ENCODE measurements at places on chromosomes 12 and 14. TPM values are rescaled to one million over a fixed set of nuclear protein-coding genes. Genes with fewer than 3 reads are reported as not detected.

The MYH6 gene
- 500 TPM for total RNA-seq

The FOXA1 gene
- not detected for total RNA-seq

The ZNF84 gene
- total RNA-seq, result 18.2 TPM

The CRADD gene
- total RNA-seq, result 59.5 TPM

The RERGL gene
- total RNA-seq, result 1.2 TPM

The PPP4R4 gene
- total RNA-seq, result not detected

The ISM2 gene
- total RNA-seq, result not detected

The SNAPC1 gene
- 7.4 TPM for total RNA-seq

The TAS2R46 gene
- 0.65 TPM for total RNA-seq

The LETMD1 gene
- 23.3 TPM for total RNA-seq

The FAM186B gene
- total RNA-seq, result 0.62 TPM

The C12orf50 gene
- total RNA-seq, result not detected

The RNF212B gene
- total RNA-seq, result not detected

The EEA1 gene
- 39.8 TPM for total RNA-seq

The KRT7 gene
- not detected for total RNA-seq

The DPF3 gene
- total RNA-seq, result 33.1 TPM

The SYNE3 gene
- total RNA-seq, result 4.8 TPM

The MIP gene
- not detected for total RNA-seq

The RNASE3 gene
- not detected for total RNA-seq

The PRKD1 gene
- total RNA-seq, result 2.0 TPM

The TAS2R19 gene
- total RNA-seq, result 0.93 TPM

The RTN1 gene
- 0.72 TPM for total RNA-seq

The CSAD gene
- 9.5 TPM for total RNA-seq

The ADAMTS20 gene
- not detected for total RNA-seq

The BCL2L2 gene
- 41.6 TPM for total RNA-seq

The SERPINA1 gene
- total RNA-seq, result 5.5 TPM

The RIMBP2 gene
- not detected for total RNA-seq

The TAS2R42 gene
- not detected for total RNA-seq

The LMNTD1 gene
- total RNA-seq, result not detected

The NPAS3 gene
- 2.5 TPM for total RNA-seq

The SLC25A47 gene
- not detected for total RNA-seq

The IFNG-AS1 gene
- 0.46 TPM for total RNA-seq

The DIO2 gene
- 4.1 TPM for total RNA-seq

The AQP2 gene
- not detected for total RNA-seq

The CLEC4D gene
- not detected for total RNA-seq

The CCDC175 gene
- not detected for total RNA-seq

The KCNK10 gene
- not detected for total RNA-seq

The UNC79 gene
- 0.57 TPM for total RNA-seq

The TAS2R20 gene
- 0.26 TPM for total RNA-seq

The APOLD1 gene
- 18.8 TPM for total RNA-seq

The VWF gene
- 298 TPM for total RNA-seq

The KCNA5 gene
- 2.4 TPM for total RNA-seq

The OR11H12 gene
- total RNA-seq, result not detected

The SLC17A8 gene
- not detected for total RNA-seq

The SERPINA9 gene
- not detected for total RNA-seq

The FGD4 gene
- total RNA-seq, result 24.2 TPM

The CLEC4A gene
- not detected for total RNA-seq

The MYO1H gene
- total RNA-seq, result 1.3 TPM

The C12orf54 gene
- total RNA-seq, result not detected

The KLHDC1 gene
- 7.9 TPM for total RNA-seq

The FZD10 gene
- total RNA-seq, result 0.07 TPM

The CCDC38 gene
- 0.12 TPM for total RNA-seq

The POTEM gene
- total RNA-seq, result not detected

The GPR132 gene
- 0.19 TPM for total RNA-seq

The BICDL1 gene
- total RNA-seq, result 0.26 TPM

Data from heart right ventricle (tissue), 16 donors.